ENCODE measurements at places on chromosomes 11 and 22.

DNA sequence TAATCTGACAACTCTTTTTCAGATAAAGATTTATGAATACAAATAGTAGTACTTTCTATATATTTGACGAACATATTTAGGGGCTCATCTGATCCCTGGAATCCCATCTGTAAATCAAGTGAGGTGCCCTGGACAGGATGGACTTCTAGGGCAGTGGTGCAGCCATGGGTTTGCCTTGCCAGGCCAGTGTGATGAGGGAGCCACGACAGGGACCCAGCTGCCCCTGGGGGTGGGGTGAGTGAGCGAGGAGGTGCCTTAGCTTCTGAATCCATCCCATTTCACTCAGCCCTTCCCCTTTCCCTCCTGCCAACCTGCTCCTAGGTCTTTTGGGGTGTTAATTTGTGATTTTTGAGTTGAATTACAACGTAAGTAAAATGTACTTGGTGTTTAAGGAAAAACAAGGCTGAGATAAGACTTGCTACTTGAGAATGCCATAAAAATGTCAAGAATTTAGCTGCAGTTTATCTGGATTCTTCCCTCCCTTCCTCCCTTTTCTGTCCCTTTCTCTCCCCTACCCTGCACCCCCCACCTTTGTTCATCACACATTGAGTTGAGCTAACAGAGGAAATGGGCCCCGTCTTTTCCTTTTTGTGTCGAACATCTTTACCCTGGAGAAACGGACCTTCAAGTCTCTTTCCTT lies 60.8 kb downstream of the PPFIBP2 start:
- no peak for DNase-seq

DNA sequence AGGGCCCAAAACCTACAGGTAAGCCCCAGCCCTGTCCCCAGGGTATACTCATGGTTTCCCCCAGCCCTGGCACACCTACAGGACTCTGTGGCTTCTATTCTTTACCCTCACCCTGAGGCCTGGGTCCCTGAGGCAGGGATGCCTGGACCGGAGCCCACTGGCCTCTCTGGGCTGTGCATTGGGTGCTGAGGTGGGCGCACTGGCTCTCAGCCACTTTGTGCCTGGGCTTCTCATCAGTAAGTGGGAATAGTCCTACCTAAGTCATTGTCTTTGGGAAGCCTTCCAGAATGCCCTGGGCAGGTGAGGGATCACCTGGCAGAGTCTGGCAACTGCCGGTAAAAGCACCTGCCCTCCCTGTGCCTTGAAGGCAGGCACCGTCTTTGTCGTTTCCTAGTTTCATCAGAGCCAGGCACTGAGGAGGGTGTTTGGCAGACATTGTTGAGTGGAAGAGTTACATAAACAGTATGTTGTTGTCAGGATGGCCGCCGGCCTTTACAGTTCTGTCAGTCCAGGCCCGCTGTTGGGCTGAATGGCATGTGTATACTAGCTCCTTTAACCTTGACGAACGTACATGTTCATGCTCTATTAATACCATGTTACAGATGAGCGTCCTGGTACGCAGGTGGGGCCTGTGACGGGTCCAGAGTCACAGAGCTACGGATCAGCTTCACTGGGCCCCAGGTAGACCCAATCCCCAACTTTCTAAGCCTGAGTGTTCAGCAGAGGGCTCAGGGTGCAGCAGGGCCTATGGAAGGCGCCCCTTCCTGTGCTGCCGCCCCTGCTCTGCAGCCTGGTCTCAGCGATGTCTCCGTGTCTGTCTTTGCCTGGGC lies 23.0 kb downstream of the SHANK3 start:
- DNase-seq: no peak

DNA sequence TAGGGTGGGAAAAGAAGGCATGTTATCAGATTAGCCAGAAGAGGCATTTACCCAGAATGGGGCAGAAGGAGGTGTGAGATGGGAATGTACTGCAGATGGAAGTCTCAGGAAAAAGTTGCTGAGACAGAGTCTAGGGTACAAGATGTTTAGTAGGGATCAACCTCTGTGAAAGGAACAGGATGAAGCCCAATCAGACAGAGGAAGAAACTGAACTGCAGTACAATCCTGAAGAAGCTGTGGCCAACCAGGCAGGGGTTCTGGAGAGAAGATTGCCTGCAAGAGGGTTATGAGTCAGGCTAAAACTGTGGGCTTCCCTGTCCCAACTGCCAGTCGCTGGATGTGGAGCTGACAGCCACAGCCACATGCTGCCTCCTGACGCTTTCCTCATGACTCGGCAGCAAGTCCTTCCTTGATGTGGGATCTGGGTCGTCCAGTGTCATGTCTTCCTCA lies 64.0 kb downstream of the CWC15 start:
- no peak for DNase-seq

- no peak for DNase-seq
Measured at GRCh38 chr11:14399087-14399486, 40.1 kb upstream of the RRAS2 start.

- DNase-seq: no peak
Measured at GRCh38 chr11:69931994-69932910, 113.0 kb upstream of the FGF3 start.
